ENCODE measurements at places on chromosomes 7 and 10. TPM values are rescaled to one million over a fixed set of nuclear protein-coding genes. Genes with fewer than 3 reads are reported as not detected.
A peak's percentile ranks its signal among the peaks of the same experiment; 100 is the strongest.

GRCh38 chr10:36345807-36346206 is 703.7 kb upstream of the FZD8 start:
- no peak for DNase-seq

DNA sequence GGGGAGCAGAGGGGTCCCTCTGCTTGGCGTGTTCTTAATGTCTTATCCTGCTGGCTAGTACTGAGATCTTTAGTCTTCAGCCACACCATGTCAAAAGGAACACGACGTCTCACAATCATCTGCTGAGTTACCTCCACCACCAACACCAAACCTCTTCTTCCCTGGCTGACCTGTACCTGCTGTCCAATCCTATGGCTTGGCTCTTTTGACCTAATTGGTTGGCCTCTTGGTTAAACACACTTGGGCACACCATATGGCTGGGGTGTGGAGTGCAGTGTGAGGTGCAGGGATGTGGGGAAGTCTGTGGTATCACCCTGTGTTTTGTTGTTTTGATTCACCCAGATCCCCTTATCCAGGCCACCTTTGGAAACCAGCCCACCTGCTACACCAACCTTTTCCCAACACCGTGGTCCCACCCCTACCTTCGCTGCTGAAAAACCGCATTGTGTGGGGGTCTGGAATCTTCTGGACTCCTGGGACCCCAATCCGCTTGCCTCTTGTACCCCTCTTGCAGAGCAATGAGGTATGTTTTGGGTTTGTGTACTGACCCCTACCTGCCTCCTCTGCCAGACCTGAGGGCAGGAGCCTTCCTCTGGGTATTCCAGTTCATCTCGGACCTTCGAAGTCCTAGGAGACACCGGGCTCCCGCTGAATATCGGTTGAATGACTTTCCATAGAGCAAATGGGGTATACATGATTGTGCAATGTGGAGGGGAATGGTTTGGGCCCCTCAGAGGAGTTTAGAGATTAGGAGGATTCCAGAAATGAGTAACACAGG is 2.8 kb upstream of the LBX1 start:
- DNase-seq = no peak

Gene ASB10
- not detected for total RNA-seq

DNA sequence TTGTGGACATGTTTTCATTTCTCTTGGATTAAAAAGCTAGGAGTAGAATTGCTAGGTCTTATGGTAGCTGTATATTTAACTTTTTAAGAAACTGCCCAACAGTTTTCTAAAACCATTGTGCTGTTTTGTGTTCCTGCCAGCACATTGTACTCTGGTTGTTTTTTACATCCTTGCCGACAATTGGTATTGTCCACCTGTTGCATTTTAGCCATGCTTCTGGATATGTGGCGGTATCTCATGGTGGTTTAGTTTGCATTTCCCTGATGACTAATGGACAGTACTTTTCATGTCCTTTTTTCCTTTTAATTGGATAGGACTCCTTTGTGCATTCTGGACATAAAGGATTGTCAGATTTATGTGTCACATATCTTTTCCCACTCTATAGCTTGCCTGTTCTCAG is 45.5 kb downstream of the STK17A start:
- no peak for DNase-seq

Gene OPN1SW
- total RNA-seq = not detected

DNA sequence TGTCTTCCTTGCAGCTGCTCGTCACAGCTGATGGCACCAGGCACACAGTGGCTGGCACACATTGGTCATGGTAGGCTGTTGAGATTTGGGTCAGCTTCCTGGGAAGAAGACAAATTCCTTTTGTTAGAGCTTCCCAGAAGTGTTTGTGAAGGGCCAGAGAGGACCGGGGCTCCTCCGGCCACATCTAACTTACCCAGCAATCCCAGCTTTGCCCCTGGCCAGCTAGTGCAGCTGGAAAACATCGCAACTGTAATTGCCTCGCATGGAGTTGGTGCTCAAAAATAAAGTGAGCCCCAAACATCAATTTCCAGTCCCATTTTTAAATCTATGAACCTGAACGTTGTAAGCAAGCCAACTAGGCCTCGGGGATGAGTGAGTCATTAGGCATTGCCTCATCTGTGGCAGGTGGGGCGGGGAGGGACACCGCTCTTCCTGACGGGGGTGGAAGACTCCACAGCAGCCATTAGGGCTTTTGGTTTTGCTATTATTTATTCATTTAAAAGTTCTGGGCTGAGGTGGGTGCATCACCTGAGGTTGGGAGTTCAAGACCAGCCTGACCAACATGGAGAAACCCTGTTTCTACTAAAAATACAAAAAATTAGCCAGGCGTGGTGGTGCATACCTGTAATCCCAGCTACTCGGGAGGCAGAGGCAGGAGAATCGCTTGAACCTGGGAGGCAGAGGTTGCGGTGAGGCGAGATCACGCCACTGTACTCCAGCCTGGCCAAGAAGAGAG is 12.4 kb downstream of the CPA5 start:
- peak; percentile 90 for DNase-seq

- no peak for DNase-seq
These were observed 49.5 kb upstream of the CALD1 start for GRCh38 chr7:134729895-134730294.
